AG04450 (cell line): ENCODE measurements at places on chromosomes 6 and 20.

DNA sequence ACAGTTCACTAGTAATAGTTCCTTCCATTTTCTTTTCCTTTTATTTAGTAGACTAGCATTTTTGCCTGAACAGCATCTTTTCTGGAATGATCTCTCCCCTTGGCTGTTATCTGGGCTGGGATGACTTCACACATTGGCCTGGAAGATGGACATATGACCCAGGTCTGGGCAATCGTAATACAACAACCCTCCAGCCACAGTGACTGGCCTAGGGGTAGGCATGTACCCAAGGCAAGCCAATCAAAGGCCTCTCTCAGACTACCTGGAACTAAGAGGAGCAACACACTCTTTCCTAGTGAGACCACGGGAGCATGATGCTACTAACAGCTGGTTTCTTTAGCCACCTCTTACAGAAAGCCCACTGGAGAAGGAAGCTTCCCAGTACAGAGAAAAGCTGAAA, 252.2 kb downstream of the GMPR start:
- DNase-seq = no peak

- peak; percentile 29 for DNase-seq
These were observed 29.3 kb downstream of the BCAS4 start for GRCh38 chr20:50824137-50824536.

GRCh38 chr6:20153194-20153593, 59.1 kb downstream of the MBOAT1 start:
- no peak for DNase-seq

- no peak for DNase-seq
These were observed 42.3 kb upstream of the MRPS10 start for GRCh38 chr6:42259841-42260395.

DNA sequence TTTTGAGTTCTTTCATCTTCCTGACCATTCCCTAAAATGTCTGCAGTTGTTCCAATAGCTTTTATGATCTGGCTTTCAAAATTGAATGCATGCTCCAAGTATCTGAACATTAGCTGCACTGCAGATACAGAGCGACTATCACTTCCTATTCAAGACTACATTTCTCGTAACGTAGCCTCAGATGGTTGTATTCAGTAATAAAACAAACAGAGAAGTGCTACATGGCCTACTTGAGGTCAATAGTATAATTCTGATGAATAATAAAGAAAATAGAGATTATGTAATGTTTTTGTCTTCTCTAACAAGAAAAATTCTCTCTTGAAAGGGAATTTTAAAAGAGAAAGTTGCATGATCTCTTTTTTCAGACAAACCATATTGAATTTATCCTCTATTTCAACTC, 333.9 kb upstream of the IRAK1BP1 start:
- no peak for DNase-seq

- no peak for DNase-seq
These were observed 8.9 kb upstream of the ERVFRD-1 start for GRCh38 chr6:11120271-11121005.

DNA sequence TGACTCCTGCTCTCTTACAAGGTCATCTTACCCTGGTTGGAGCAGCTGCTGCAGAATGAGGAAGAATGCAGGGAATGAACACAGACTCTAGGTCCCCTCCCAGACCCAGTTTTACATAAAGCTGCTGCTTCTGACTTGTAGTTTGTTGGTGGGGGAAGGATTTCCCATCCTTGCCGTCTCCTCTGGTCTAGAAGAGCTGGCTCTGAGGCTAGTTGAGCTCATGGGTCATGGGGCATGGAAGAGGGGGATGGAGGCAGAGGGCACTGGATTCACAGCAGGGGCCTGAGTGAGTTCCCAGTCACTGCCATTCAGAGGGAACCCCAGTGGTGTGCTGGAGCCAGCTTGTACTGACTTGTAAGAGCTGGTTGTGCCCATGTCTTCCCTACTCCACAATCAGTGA, 9.2 kb upstream of the GUCA1A start:
- peak; percentile 39 for DNase-seq

- no peak for DNase-seq
These were observed 423.2 kb downstream of the RFPL4B start for GRCh38 chr6:112770308-112770707.

DNA sequence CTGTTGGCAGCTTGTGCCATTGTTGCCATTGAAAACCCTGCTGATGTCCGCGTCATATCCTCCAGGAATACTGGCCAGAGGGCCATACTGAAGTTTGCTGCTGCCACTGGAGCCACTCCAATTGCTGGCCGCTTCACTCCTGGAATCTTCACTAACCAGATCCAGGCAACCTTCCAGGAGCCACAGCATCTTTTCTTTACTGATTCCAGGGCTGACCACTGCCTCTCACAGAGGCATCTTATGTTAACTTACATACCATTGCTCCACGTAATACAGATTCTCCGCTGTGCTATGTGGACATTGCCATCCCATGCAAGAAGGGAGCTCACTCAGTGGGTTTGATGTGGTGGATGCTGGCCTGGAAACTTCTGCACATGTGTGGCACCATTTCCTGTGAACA, 221.8 kb upstream of the FAM83B start:
- peak; percentile 26 for DNase-seq

DNA sequence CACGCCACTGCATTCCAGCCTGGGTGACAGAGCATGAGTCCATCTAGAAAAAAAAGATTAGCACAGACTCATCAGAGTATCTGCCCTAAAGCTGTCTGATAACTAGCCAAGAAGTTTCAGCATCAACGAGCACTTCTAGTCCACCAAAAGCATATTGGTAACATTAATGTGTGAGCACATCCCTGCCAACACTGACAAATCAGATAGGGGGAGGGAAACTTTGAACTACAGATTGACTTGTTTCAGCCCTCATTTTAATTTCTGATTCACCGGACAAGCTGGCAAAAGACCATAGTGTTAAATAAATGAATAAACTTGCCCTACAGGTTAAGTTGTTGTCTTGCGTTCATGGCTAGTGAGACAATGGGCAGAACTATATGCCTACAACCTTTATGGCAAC, 7.7 kb upstream of the SEC63 start:
- DNase-seq = no peak

DNA sequence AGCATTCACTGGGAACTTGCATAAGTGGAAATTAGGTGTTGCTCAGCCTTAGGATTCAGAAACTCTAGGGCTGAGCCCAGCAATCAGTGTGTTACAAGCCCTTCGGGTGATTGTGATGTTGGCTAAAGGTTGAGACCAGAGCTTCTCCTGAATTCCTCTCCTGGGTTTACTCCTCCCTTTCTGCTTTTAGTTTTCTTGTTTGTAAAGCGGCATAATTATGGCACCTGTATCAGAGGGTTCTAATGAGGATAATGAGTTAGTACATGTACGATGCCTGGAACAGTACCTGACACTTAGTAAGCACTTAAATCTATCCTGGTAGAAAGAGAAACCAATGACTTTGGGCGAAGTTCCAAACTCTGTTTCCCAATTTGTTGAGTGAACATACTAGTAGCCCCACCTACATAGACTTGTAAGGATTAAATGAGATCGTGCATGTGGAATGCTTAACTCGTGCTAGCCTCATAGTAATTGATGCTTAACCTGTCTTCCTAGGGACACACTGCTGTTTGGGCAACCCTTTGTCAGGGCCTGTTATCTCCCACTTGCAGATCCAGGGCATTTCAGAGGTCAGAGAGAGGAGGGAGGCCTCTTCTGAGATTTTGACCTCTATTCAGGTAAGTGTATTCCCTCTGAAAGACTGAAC, 932 bp upstream of the EZR start:
- no peak for DNase-seq

DNA sequence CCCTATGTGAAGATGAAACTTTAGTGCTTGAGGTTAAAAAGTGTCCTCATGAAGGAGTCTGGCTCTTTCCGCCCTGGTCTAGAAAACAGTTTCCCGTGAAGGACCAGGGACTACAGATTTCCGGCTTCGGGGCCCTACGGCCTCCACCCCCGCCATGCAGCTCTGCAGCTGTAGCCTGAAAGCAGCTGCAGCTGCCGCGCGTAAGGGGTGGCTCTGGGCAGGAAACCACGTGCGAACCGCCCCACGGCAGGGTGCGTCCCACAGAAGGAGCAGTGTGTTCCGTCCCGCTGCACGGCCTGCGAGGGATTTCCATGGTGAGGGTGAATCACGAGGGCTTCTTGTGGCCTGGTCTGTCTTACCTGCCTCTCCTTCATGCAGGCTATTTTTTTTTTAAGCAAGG, 117.0 kb downstream of the ERMARD start:
- no peak for DNase-seq

DNA sequence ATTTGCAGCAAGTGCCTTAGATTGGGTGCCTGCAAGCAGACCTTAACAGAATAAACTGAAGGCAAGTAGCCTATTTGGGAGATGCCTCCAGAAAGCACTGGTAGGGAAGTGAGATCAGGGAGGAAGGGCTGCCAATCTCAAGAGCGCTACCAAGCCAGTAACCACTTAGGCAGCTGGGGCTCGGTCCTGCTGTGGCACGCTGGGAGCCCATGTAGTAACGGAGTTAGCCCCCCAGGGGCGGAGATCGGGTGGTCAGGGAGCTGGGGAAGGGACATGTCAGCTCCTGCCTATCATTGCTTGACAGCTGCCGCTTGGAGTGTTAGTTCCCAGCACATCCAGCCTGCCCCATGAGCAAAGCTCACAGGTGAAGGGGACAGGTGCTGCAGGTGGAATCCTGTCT, 127.0 kb downstream of the CEBPB start:
- DNase-seq = no peak

- DNase-seq = no peak
These were observed 42.8 kb downstream of the GPR6 start for GRCh38 chr6:110020888-110021287.

DNA sequence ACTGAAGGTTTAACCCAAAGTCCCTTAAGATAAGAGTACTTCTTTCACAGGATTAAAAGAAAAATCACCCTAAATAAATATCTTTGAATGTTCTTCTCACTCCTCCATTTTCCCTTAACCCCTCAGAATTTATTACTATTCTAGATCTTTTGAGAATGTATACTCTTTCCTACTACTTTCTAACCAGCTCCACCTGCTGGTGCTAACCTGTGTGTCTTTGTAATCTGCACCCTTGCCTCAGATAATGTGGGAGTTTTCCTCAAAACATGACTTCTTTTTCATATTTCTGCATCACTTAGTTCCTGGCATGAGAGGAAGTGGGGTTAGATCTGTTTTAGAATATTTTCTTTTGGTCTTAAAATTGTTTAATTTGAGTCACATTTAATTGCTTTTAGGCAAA, 394.2 kb downstream of the BMP2 start:
- DNase-seq = no peak

- DNase-seq = no peak
These were observed 154.5 kb downstream of the ASCC3 start for GRCh38 chr6:100726666-100727065.

- DNase-seq = no peak
These were observed 34.4 kb upstream of the FNDC1 start for GRCh38 chr6:159134701-159135364.

- DNase-seq = peak; percentile 11
These were observed 2.4 kb downstream of the LRRN4 start for GRCh38 chr20:6051505-6051904.

- DNase-seq = no peak
These were observed 42.8 kb downstream of the INSM1 start for GRCh38 chr20:20410678-20411077.

GRCh38 chr6:110828396-110828795, 13.1 kb upstream of the CDK19 start:
- DNase-seq = no peak

DNA sequence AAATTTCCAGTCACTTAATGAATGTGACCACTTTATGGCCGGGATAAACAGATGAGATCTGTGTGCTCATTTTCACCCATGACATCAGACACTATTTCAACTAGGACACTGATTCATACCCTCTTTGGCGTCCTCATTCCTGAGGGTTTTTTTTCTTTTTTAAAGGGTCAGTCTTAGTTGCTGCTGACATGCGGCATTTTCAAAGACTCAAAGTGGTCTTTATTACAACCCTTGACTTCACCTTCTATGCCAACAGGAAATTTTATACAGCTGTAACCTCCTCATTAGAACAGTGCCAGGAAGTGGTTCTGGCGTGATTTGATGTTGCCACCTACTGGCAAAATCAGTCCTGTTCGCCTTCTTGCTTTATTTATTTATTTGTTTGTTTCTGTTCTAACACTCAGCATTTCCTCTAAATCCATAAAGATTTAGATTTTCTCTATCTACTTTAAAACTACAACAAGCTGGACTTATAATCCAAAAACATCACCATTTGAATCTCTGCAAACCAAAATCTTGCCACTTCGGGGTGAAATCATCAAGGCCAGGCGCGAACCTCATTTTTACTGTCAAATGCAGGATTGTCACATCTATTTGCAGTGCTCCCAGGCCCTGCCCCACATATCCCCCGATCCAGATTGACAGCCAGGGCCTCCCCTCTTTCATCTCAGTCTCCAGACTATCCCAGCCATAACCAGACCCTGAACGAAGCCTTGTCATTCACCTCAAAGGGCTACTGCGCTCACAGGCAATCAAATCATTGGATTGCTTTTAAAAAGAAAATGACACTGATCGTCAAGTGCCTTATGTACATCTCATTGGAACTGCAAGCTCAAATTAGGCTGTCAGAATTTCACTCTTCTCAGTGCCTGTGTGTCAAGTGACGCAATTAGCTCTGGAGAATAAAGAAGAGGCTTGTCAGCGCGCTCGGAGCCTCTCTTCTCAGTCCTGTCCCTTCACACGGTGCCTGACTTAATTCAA, 77.5 kb downstream of the C6orf118 start:
- DNase-seq = no peak

- DNase-seq = no peak
These were observed 465.0 kb upstream of the HSF2 start for GRCh38 chr6:121934451-121934850.

- DNase-seq = no peak
These were observed 133.1 kb downstream of the TRDN start for GRCh38 chr6:123503619-123504018.

- no peak for DNase-seq
These were observed 98.3 kb downstream of the BMP7 start for GRCh38 chr20:57167971-57168701.

GRCh38 chr6:75201901-75202672, 3.8 kb downstream of the COL12A1 start:
- DNase-seq = no peak

DNA sequence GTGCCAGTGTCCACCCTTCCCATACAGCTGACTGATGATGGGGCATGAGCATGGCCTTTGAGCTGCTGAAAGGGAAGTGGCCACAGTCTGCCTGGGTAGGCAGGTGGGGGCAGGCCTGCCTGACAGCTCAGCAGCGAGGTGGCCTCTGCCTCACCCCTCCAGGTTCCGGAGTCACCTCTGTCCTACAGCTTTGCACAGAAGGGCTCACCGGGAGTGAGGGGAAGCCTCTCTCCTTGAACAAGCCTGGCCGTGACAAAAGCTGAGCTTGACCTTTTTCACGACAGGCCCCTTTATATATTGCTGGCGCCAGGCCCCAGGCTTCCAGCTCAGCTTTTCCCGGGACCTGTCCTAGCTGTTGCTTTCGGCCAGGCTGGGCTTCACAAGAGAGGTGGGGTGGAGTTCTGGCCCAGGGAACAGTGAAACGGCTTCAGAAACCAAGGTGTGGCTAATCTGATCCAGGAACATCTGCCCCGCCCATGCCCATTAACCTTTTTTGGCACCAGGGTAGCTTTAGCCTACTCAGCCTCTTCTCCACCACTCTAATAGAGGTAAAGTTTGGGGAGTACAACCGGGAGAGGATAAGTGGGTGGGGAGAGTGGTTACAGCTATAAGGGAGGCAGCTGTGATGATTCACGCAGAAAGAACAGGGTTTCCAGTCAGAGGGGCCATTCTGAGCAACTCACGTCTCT, 42.9 kb downstream of the C6orf132 start:
- DNase-seq = no peak
